Iris pigment epithelial cell (primary cell): ENCODE measurements at places on chromosomes 11 and 22.
A peak's percentile ranks its signal among the peaks of the same experiment; 100 is the strongest.

- no peak for DNase-seq
These were observed at the start of gene RHOD for GRCh38 chr11:67056267-67057204. Gene RHOD (plus strand): TSS chr11:67056847. CDS start chr11:67056903, 56 bp downstream.

GRCh38 chr22:44620129-44620840, 81.7 kb upstream of the PRR5 start:
- peak; percentile 66 for DNase-seq

DNA sequence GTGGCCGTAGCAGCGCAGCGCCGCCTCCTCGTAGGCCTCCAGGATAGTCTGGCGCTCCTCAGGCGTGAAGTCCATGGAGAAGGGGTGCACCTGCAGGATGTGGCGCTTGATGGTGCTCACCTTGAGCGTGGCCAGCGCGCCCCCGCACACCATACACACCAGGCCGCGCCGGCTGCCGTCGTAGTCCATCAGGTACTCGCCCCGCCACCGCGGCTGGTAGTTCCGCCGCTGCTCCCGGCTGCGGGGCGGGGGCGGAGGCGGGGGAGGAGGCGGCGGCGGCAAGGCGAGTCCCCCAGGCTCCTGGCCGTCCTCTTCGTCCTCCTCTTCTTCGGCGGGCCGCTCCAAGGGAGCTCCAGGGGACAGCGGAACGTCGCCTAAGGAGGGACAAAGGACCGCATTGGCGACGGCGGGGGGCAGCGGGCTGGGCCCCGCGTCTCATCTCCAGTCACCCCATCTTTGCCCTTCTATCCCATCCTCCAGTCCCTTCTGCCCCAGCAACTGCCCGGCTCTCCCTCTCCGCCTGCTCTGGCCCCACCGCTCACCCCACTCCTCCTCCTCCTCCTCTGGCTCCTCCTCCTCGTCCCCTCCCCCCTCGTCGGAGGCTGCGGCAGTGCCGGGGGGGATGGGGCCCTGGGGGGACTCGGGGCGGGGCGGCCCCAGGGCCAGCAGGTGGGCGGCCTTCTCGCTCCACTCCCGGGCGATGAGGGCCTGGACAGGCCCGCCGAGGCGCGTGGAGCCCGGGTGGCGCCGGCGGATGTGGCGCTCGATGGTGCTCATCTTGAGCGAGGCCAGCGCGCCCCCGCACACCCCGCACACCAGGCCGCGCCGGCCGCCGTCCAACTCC, 4.9 kb downstream of the ZFTA start:
- DNase-seq = no peak

GRCh38 chr11:116733969-116734508, 38.7 kb downstream of the BUD13 start:
- DNase-seq = no peak

- no peak for DNase-seq
These were observed 641.6 kb upstream of the TENM4 start for GRCh38 chr11:80082406-80082805.

GRCh38 chr11:74605403-74605802, 13.0 kb downstream of the POLD3 start:
- no peak for DNase-seq

DNA sequence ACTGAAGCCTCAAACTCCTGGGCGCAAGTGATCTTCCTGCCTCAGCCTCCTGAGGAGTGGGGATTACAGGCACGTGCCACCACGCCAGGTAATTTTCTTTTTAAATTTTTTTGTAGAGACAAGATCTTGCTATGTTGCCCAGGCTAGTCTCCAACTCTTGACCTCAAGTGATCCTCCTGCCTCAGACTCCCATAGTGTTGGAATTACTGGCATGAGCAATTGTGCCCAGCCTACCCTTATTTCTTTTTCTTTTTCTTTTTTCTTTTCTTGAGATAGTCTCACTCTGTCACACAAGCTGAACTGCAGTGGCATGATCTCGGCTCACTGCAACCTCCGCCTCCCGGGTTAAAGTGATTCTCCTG, 63.9 kb downstream of the AAMDC start:
- DNase-seq = no peak

DNA sequence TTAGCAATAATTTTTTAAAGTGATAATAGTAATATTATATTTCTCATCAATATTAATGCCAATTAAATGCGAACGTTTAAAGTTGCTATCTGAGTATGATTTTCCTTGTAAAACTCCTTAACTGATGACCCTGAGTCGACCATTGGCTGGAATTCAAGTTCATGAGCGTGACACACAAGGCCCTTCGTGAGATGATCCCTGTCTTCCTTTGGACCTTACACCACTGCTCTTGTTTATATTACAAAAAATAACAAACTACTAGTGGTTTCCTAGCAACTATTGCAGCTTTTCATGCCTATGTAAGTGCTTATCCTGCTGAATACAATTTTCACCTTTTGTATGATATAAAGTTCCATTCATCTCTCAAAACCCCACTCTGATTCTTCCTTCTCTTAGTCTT, 752.9 kb downstream of the CNTN5 start:
- DNase-seq = peak; percentile 88

GRCh38 chr11:34680206-34680605, 59.3 kb downstream of the EHF start:
- DNase-seq = no peak

- DNase-seq = peak; percentile 62
These were observed 2.1 kb downstream of the ARHGEF12 start for GRCh38 chr11:120338107-120338933.
